Bronchus fibroblast of lung (primary cell): ENCODE measurements at places on chromosomes 7 and 10. TPM values are rescaled to one million over a fixed set of nuclear protein-coding genes. Genes with fewer than 3 reads are reported as not detected.

The IGFBP3 gene
- 1.6 and 2.4 TPM in 2 replicates for total RNA-seq

The KCTD7 gene
- 3.7 and 5.7 TPM in 2 replicates for total RNA-seq

The SNX8 gene
- total RNA-seq: 21.5 and 36.6 TPM in 2 replicates

The SPDYE1 gene
- total RNA-seq: not detected in 2 replicates

The VWA2 gene
- not detected in 2 replicates for total RNA-seq

The SVOPL gene
- not detected in 2 replicates for total RNA-seq

The NKX1-2 gene
- total RNA-seq: not detected in 2 replicates

The TMEM270 gene
- not detected in 2 replicates for total RNA-seq

The HOXA2 gene
- 1.3 and 1.5 TPM in 2 replicates for total RNA-seq

The TES gene
- 40.9 and 47.1 TPM in 2 replicates for total RNA-seq

The SH2D4B gene
- not detected in 2 replicates for total RNA-seq

The SGMS1 gene
- 42.2 and 43.6 TPM in 2 replicates for total RNA-seq

The BTBD16 gene
- total RNA-seq: not detected in 2 replicates

The ZMIZ2 gene
- total RNA-seq: 16.0 and 21.3 TPM in 2 replicates

The SLC18A3 gene
- not detected in 2 replicates for total RNA-seq

The NPY4R2 gene
- total RNA-seq: not detected in 2 replicates

The PDGFA gene
- total RNA-seq: 4.2 and 6.1 TPM in 2 replicates

The ITGA8 gene
- under 0.01 TPM in 1 of 2 replicates, not detected in the other for total RNA-seq

The FAM25G gene
- not detected in 2 replicates for total RNA-seq

The C10orf67 gene
- under 0.01 TPM in 1 of 2 replicates, not detected in the other for total RNA-seq

The GCK gene
- total RNA-seq: 0.74 and 0.84 TPM in 2 replicates

The PDZD7 gene
- 0.84 and 1.0 TPM in 2 replicates for total RNA-seq

The CRHR2 gene
- total RNA-seq: not detected in 2 replicates
